ENCODE measurements at places on chromosomes 7 and 10. TPM values are rescaled to one million over a fixed set of nuclear protein-coding genes. Genes with fewer than 3 reads are reported as not detected.

GRCh38 chr7:140512317-140513000 is 33.2 kb upstream of the MKRN1 start:
- DNase-seq = peak; percentile 12

GRCh38 chr7:26365901-26366275 is 74.2 kb downstream of the SNX10 start:
- DNase-seq = no peak

DNA sequence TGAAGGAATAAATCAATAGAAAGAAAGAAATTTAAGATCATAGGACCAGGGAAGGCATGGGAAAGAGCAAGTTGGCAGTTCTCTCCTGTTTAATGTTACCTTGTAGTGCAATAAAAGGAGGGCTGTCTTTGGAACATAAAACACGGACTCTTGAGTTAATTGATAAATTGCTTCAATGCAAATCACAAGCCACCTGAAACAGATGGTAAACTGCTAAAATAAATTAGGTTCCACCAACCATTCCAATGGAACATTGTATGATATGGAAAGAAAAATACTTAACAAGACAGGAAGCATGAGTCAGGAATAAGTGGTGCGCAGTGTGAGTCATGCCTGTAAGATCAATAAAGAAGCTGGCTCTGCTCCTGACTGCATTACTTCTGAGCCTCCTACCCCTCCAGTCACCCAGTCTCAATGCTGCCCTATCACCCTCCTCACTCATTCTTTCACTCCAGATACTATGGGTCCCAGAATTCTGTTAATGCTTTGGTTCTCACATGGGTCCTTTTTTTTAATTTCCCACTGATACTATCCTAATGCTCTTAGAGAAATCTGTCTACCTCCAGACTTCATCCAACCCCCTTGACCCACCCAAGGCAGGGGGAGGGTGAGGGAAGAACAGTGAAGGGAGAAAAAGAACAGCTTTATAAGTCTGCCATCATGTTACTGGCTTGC is 78.9 kb downstream of the LRRC17 start:
- DNase-seq = peak; percentile 97

- DNase-seq = no peak
These were observed 35.9 kb downstream of the CCDC3 start for GRCh38 chr10:12965571-12965970.

The OR2A7 gene
- total RNA-seq = not detected

The ABCC2 gene
- 0.79 TPM for total RNA-seq
